ENCODE measurements at places on chromosomes 16 and 17.

DNA sequence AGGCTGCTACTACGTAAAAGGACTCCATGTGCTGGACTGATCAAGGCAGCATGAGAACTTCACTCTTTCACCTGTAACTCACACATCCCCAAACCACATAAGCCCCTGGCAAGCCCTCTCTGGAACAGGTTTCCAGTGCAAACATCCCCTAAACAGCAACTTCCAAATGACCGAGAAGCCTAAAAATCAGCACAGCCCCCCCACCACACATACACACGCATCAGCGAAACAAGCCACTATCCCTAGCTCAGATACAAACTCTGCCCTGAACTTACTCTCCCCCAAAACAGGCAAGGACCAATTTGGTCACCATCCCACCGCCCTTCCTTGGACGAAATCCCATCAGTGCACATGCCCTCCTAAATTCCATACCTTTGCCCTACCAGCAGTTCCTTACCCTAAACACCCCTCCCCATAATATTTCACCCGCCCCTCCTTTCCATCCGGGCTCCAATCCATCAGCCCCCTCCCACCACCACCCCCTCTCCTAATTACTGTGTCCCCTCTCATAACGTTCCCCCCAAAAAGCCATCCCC lies 735 bp downstream of the LSM12 start:
- no peak for DNase-seq

DNA sequence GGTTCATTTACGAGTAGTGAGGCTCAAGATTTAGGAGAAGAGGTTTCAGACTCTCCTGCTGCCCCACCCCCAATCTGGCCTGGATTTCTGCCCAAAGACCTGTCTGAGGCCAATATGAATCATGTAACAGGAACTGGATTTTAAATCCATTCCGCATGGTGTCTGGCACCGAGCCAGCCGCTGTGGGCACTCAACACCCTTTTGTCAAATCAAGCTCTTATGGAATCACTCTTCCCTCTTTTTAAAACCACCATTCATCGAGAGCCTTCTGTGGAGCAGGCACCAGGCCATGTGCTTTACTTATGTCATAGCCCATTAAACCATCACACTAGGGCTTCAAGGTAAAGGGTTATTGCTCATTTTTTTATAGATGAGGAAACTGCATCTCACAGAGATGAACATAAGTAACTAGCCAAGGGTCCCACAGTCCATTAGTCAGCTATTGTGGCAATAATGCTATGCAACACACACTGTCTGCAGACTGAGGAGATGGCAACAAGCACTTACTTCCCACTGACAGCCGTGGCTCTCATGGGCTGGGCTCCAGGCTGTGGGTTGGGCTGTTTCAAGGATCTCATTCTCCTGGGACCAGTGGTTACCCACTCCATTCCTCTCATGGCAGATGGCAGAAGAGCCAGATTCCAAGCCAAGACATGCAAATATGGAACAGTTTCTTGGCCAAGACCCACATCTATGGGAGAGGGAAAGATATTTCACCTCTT lies 93.6 kb downstream of the WSCD1 start:
- DNase-seq = no peak

DNA sequence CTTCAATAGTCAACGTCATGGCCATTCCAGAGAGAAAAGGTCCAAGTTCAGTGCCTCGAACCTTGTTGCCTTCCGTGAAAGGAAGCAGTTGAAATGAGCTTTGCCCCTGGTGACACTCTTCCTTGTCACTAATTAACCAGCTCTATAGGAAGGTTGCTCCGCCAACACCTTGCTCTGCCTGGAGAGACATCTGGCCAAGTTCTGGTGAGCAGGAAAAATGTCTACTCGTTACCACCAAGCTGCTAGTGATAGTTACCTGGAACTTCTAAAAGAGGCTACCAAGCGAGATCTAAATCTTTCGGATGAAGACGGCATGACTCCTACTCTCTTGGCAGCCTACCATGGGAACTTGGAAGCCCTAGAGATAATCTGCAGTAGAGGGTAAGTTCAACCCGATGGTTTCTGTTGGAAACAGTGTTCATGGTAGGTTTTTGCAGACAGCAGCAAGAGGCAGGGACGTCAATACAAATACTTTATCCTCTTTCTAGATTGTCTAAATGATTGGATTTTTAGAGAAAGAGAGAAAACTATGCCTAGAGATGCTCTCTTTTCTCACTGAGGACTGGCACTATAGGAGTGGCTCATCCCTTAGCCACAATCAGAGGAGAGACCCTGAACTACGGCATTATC lies at the start of gene ANKS4B:
Gene ANKS4B, plus strand, starts transcription at position 179 of the 630 bp plus-strand sequence. Its CDS starts 39 bp downstream, at position 218.
- DNase-seq = no peak

DNA sequence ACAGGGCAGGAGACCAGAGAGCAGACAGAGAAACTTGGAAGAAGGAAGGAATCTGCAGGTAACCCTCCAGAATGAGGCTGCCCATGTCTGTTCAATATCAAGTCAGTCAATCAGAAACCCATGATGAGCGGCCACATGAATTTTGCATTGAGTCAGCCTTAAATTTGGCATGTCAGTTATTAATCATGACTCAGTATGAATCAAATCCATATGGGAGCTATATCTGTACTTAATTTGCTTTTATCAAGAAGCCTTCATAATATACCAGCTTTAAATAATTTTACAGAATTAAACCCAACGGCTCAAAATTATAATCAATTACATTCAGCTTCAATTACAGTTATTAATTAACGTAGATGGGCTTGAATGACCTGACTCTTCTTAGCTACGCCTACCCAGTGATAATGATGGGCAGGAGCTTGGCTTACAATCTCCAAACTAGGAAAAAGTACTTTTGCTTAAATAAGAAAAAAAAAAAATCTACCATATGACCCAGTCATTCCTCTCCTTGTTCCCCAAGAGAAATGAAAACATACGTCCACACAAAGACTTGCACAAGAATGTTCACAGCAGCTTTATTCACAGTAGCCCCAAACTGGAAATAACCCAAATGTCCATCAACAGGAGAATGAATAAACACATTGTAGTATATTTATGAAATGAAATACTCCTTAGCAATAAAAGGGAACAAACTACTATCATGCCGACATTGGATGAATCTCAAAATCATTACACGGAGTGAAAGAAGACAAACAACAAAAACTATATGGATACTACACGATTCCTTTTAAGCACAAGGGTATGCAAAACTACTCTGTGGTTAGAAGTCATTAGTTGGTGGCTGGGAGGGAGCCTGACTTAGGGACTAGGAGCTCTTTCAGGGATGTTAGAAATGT lies 48.6 kb downstream of the SLC39A11 start:
- DNase-seq = no peak

GRCh38 chr16:19344224-19344801 lies 58.8 kb downstream of the CLEC19A start:
- DNase-seq = no peak

DNA sequence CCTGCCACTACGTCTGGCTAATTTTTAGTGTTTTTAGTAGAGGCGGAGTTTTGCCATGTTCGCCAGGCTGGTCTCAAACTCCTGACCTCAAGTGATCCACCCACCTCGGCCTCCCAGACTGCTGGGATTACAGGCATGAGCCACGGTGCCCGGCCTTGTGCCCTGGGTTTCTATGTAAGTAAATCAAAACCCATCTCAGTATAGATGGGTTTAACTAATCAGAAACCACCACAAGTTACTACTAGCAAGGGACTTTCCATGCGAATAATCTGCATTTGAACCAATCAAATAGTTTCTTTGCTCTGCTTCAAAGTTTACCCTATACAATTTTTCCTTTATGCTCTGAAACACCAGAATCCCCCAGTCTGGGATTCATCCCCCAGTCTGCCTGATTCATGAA lies 16.5 kb upstream of the EIF1 start:
- DNase-seq = no peak

DNA sequence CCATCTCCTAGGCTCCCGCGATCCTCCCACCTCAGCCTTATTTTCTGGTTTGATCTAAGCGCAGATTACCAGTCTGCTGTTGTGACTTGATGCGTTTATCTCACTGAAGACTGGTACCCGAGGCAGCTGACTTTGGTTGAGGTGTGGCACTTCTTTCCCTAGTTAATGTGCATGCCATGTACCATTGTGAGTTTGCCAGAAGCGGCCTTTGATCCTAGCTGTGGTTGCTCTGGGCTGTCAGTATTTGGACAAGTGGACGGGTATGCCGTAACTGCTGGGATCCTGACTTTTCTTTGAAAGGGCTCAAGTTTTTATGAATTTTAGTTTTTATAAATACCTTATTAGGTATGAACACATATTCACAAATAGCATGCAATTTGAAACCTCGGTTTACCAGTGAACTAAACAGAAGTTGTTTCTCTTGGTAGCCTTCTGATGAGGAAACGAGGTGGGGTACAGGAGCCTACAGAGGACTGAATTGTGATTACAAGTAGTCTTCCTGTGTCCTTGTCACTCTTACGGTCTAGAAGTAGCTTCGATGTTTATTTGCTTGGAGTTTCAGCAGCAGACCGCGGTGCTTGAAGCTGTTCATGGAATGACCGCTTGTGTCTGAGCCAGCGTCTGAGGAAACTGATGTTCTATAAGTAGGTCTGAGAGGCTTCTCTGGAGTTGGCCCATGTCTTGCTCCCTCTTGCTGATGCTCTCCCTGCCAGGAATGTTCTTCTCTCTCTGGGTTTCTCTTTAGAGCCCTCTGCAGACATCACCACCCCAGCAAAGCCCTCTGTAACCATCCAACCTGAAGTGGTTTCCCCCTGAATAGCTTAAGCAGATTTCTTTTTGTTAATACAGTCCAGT lies 40.0 kb downstream of the SEC14L1 start:
- DNase-seq = no peak

GRCh38 chr17:48047741-48048383 lies at the start of gene NFE2L1:
TSS of gene NFE2L1 (plus strand) at chr17:48048359. CDS start at chr17:48051119, 2,760 bp downstream.
- DNase-seq = peak; percentile 100

DNA sequence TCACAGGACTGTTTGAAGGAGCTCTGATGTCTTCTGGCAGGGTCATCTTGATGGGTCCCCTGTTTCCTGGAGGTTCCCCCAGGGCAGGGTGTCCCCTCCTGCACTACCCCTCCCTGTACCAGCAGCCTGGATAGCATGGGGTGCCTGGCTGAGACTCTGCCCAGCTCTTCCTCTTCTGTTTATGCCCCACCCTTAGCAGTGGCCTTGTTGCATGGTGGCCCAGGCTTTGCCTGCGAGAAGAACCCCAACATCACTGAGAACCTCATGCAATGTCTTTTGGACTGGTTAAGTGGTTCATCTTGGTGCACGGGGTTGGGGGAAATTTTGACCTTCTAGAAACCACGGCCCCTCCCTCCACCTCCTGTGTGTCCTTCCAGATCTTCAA lies 121.8 kb downstream of the IRX3 start:
- no peak for DNase-seq

GRCh38 chr16:35730251-35730650 lies 2270.8 kb downstream of the TP53TG3F start:
- no peak for DNase-seq

GRCh38 chr17:8818654-8819330 lies 19.6 kb upstream of the MFSD6L start:
- no peak for DNase-seq

DNA sequence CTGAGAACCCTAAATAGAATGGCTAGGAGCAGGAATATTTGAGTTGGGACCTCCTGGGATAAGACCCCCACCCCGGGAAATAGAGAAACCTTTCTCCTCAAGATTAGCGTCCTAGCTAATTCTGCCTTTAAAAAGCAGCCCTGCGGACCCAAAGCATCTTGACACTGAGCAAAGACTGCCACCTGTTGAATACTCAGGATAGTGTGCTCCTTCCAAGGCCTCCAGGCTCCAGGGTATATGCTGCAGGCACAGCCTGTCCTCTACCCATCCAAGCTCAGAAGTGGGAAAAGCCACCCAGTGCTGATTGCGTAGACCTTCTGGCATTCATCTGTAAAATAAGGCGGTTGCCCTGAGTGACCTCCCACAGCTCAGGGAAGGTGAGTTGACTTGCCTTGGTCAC lies 456.2 kb upstream of the DYNLRB2 start:
- peak; percentile 85 for DNase-seq

- peak; percentile 86 for DNase-seq
These were observed 222.7 kb upstream of the CIBAR2 start for GRCh38 chr16:85334718-85335583.

DNA sequence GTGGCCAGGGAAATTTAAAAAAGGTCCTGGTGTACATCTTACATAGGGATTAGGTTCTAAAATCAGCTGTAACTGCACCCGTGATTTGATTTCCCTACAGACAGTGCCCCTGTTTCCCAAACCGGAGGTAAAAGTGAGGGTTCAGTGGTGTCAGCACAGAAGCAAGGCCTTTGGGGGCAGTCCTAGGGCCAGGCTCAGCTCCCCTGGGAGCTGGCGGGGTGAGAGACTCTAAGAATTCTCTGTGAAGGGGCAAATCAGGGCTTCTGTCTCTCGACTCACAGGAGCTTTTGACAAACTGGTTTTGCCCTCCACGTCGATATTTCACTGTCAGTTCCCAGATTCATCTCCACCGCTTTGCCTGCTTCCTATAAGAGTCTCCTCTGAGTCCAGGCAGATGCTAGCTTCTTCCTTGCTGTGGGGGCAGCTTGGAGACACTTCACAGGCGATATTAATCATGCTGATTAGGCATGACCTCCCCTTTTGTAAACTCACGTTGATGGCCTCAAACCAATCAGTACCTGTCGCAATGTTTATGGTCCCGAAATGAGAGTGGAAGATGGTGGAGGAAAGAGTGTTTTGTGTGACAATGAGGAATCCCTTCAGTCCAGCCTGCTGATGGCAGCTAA lies 234.2 kb upstream of the TOX3 start:
- no peak for DNase-seq

DNA sequence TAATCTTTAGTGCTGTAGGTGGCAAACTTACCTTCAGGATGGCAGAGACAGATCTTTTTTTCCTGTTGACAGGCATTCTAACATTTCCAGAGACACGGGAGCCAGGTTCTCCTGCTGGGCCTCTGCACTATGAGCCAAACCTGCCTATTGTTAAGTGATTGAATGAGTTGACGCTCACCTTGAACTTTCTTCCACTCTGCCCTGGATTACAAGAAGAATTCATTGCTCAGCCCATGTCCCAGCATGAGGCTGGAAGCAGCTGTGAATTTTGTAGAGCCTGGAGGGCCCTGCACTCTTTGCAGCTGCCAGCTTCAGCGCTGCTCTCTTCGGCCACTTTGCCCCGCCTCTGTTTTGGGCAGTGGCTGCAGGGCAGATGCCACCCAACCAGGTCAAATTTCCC lies 9.4 kb upstream of the SLC7A5 start:
- DNase-seq = no peak

- DNase-seq = peak; percentile 48
These were observed 800 bp downstream of the PLEKHH3 start for GRCh38 chr17:42675965-42676423.

- DNase-seq = no peak
These were observed 869 bp downstream of the ZNF48 start for GRCh38 chr16:30395992-30396585.

DNA sequence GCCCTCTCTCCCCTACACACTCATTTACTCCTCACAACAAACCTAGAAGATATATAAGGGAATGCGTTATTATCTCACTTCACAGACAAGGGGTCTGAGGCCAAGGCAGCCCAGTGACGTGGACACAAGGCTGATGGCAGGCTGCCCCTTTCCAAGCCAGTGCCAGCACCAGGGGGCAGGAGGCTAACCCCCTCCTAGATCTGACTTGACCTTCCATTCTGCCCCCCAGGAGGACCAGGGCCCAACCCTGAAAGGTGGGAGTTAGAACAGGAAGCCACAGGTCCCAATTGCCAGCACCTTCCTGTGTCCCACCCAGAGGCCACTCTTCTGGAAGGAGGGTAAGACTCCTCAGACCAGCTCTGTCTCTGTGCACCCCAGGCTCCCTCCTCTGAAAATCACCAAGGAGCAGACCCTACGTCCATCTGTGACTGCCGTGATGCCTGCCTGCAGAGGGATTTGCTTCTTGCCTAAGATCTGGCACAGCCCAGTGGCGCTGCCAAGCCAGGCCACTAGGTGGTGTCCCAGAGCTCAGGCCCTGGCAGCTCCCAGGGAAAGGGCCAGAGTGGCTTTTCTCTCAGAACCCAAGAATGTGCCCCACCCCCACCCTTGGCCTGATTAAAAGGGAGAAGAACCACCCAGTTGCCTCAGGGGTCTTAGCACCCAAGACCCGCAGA lies 42.4 kb upstream of the MRPS23 start:
- peak; percentile 96 for DNase-seq

All from GM23338 (cell line).